NCI-H510A (cell line): ENCODE measurements at places on chromosomes 1 and 21.

- no peak for DNase-seq
Measured at GRCh38 chr1:97277891-97278654, 556.5 kb downstream of the PTBP2 start.

- DNase-seq, result no peak
Measured at GRCh38 chr21:24869862-24870261, 737.4 kb downstream of the MRPL39 start.

- DNase-seq, result peak; percentile 33
Measured at GRCh38 chr1:21956720-21957552, 19.8 kb upstream of the HSPG2 start.

DNA sequence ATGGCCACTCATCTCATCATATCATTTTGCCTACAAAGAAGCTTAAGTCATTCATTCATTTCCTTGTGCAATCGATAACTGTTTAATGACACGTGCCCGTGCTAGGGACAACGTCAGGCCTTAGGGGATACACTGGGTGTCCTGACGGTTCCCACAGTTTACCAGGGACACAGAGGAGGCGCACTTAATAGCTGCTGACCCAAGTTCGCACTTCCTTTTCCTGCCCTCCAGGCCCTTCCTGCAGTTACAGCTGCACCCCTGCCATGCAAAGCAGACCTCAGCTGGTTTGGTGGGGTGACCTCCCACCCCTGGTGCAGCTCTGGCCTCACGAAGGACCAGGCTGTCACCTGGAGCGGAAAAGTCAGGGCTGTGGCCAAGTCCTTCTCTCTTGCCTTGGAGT lies 4.2 kb downstream of the SPATA21 start:
- DNase-seq, result no peak

GRCh38 chr1:229815076-229815475 lies 189.0 kb downstream of the URB2 start:
- no peak for DNase-seq

- no peak for DNase-seq
Measured at GRCh38 chr1:53677486-53677885, 61.5 kb downstream of the GLIS1 start.

DNA sequence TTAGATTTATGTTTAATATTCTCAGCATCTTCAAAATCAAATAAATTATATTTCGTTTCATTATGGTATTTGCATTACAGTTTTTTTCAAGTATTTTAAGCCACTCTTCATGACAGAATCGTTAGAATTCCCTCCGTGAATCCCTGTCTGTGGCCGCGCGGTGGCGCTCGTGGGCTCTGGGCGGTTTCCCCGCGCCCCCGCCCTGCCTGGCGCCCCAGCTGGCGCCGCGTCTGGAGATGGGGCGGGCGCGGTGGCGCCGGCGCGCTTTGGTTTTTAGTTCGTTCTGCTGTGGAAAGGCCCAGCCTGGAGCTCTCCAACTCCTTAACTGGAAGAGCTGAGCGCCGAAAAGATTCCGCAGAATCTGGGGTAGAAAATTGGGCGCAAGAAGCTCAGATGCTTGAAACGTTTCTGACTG lies 25.7 kb downstream of the PRMT2 start:
- no peak for DNase-seq

DNA sequence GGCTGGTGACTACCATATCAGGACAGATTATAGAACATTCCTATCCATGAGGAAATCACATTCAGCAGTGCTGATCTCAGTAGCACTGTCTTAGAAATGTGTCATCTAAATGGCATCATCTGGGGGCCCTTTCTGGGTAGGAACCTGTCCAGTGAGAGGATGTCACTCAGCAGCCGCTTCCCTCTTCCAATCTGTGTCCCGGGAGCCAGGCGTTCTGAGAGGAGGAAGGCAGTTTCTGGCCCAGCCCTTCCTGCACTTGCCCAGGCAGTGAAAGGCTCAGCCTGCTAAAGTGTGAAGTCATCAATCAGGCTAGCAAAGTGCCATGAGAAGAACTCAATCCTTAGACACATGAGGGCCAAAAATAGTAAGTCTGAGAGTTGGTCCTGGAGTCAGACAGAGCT lies 25.6 kb downstream of the RAB4A start:
- no peak for DNase-seq

GRCh38 chr21:26072666-26073615 lies 97.6 kb downstream of the APP start:
- no peak for DNase-seq

- DNase-seq, result no peak
Measured at GRCh38 chr1:162755306-162755705, 35.2 kb upstream of the HSD17B7 start.

DNA sequence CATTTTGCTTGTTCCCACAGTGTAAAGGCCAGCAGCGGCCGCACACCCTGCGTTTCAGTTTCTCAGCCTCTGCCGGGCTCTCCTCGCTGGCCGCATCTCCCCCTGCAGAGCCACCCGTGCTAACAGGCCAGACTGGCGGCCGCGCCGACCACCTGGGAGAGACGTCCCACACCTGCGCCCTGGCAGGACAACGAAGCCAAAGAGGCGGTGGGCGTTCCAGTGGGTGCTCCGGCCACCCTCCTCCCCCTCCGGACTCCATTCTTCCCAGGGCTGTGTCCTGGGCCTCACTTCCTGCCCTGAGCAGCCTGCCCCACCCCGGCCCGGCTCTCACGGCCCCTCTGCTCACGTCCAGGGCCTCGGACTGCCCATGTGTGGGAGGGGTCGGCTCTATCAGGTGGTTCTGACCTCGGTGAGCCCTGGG lies 31.9 kb upstream of the SLC19A1 start:
- DNase-seq, result no peak

GRCh38 chr1:208834381-208835096 lies 590.4 kb upstream of the PLXNA2 start:
- no peak for DNase-seq

- no peak for DNase-seq
Measured at GRCh38 chr1:180929389-180929788, 16.7 kb downstream of the KIAA1614 start.

DNA sequence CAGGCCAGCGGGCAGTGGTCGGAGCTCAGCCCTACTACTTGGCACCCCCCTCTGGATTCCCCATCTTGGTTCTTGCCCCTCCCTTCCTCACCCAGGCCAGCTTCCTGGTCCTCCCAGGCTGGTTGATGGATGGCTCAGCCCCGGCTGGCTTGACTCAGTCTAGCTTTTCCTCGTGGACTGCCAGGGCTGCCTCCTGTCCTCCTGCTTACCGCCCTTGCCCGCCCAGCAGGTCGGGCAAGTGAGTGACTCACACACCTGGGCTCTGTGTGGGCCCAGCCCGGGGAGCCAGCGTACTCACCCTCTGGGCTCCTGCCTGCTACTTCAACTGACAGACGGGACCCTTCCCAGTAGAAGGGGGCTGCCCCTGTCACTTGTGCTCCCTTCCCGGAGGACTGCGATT lies 19.5 kb upstream of the ARHGEF10L start:
- DNase-seq, result no peak

- DNase-seq, result no peak
Measured at GRCh38 chr1:30191154-30191702, 532.2 kb downstream of the MATN1 start.

DNA sequence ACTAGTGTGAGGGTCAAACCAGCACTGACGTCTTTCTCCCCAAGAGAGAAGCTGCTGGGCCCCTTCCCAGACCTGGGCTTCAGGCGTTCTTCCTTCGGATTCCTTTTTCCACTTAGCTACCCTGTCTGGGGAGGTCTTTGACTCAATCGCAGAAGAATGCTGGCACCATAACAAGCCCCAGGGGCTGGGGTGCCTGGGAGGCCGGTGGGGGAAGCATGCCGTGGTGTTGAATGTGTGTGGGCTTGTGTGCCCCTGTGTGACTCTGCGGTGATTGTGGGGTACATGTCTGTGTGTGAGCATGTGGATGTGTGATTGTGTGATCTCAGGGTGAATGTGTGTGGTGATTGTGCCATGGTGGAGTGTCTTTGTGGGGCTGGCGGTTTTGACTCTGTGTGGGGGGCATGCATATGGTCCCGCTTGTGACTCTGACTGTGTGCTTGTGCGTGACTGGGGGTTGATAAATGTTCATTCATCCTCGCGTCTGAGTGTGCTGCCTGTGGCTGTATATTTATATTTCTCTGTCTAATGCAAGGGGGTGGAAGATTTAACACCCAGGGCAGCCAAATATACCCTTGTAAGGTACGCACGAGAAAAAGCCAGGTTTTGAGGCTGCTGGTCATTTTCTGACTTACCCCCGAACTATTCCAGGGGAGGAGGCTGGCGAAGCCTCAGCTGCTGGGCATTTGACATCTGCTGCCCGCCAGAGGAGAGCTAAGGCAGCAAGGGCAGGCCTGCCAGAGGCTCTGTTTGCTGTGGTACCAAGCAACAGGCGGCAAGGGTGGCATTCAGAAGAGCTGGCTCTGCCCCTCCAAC lies 1.1 kb upstream of the SYNC start:
- no peak for DNase-seq

GRCh38 chr1:53246261-53247134 lies 8.2 kb upstream of the MAGOH start:
- DNase-seq, result no peak

DNA sequence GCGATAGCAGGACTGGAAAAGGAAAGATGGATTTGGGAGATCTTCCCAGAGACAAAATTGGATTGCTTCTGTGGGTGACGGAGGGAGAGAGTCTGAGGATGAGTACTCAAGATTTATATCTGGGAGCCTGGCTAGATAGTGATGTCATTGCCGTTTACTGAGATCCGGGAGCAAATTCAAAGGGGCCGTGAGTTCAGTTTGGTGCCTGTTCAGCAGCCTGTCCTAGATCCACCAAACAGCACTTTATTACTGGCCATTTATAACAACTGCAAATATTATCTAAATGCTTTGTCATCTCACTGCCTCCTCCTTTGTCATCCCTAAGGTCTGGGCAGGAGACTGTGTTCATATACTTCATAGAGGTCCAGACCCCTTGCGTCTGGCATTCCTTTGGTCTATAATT lies 29.2 kb downstream of the MAPKAPK2 start:
- no peak for DNase-seq

DNA sequence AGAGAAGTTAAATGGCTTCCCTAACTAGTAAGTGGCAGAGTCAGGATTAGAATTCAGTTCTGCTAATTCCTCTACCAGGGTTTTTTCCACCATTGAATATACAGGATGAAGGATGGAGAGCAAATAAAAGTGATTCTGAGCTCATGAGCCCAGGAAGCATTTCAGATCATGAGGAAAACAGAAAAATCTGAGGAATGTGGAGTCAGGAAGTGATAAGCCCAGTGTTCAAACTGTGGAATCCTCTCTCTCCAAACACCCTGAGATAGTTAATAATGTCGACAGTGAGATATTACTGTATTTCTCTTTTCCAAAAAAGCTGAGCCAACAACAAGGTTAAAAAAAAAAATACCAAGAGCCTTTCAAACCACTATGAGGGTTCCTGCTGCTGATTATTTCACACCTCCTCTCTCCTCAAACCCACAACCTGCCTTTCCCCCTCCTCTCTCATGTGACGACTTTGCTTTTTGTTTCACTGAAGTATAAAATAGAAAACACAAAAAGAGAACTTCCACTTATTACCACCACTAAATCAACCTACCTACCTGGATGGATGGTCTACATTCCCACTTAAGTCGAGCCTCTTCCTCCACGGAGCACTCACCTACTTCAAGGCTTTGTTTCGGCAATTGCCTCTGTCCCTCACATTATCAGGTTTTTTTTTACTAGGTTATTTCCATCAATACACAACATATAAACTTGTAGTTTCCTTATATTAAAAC lies 8.9 kb downstream of the SLAMF1 start:
- no peak for DNase-seq

GRCh38 chr1:53051676-53052075 lies 10.3 kb upstream of the PODN start:
- DNase-seq, result no peak

DNA sequence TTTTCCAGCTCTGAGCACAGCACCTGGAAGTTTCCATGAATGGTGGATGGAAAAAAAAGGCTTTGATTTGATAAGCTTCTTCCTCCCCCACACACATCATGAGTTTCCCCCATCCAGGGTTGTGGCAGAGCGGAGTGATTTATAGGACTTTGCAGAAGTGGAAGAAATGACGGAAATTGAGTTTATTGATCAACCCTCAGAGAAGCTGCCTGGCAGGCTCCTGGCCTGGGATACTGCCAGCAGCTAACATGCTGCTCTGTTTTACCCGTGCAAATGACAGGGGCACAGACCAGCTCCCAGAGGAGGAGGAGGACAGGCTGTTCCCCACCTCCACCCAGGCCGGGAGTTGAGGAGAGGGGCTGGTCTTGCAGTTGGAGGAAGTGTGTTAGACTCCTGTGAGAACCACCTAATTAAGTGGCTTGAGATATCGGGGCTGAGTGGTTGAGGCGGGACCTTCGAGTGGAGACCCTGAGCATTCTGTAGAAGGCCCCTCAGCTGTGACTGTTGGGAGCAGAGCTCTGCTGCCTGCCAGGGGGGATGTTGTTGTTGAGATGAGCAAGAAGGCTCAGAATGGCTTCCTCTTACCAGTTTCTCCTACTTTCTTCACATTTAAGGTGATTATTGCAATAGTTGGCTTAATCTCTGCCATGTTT lies 21.8 kb downstream of the ADORA1 start:
- no peak for DNase-seq

GRCh38 chr21:42981862-42982261 lies 7.5 kb downstream of the PKNOX1 start:
- no peak for DNase-seq

- no peak for DNase-seq
Measured at GRCh38 chr21:32088471-32088870, 190.4 kb downstream of the MIS18A start.

DNA sequence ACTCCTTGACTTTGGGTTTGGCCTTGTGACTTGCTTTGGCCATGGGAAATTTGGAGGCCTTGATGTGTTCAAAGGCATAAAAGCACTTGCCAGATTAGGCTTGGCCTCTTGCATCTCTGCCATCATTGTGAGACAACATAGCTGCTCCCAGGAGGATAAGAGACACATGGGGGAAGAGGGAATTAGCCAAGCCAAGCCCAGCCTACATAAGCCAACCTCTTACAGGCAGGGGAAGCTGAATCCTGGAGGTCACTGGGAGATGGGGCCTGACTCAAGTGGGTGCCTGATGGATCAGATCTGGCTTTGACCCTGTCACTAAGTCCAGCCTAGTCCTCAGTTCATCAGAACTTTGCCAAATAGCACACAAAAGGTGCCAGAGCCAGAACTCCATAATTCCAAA lies 37.6 kb upstream of the HMGB4 start:
- no peak for DNase-seq

DNA sequence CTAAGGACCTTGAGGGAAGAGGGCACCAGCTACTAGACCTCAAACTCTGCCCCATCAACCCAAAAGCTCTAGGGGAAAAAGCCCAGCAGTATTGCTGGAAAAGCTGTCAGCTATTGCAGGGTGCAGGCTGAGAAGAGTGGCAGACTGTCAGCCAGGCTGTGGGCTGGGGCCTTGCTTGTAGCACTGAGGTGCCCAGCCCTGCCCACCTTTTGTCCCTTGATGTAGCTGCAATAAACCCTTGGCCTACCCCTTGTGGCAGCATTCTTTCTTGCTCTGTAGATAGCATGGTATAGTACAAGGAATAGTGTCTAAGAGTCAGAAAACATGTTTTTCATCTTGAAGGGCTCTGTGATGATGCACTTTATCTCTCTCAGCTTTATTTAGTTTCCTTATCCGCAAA lies 39.4 kb downstream of the CDC14A start:
- DNase-seq, result no peak

DNA sequence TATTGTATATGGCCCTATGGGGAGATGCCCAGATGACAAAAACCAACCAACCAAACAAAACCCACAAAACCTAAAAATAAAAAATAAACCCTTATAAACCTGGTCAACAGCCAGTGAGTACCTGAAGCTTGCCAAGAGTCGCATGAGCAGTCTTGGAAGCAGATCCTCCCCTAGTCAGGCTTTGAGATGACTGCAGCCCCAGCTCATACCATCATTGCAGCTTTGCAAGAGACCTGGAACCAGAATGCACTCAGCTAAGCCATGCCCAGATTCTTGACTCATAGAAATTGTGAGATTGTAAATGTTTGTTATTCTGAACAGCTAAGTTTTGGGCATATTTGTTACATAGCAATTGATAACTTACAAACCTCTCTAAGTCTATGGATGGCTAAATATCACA lies 326.8 kb downstream of the HLX start:
- DNase-seq, result no peak
